ENCODE measurements at places on chromosomes 5 and 9.

GRCh38 chr9:38404314-38404713 is 11.8 kb downstream of the ALDH1B1 start:
- DNase-seq = no peak

DNA sequence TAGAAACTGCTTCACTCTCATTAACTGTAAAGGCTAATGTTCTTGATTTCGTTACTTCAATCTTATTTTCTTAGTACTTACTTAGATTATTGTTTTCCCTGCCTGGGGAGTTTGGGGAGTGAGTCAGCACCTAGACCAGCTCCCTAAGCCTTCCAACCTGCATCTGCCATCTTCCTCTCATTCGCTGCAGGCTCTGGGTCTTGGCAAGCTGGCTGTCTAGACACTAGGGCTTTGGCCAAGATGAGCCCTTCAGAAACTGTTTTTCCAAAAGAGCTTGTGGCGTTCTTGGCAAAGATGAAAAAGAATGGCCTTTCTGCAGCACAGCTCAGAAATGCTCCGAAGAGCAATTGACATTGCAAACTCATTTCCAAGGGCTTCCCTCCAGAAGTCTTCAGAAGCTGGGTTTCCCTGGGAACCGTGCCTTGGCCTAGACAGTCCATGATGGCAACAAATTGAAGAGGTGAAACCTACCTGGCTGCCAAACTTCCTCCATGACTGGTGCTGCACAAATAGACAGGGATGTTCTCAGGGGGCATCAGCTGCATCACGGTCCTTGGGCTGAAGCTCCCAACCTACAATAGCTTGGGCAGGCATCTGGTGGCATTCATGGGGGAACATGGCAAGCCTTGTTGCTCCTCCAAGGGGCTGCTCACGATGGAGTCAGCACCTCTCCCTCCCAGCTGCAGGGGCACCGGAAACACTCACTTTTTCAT is 76.6 kb downstream of the NSUN2 start:
- DNase-seq = no peak

DNA sequence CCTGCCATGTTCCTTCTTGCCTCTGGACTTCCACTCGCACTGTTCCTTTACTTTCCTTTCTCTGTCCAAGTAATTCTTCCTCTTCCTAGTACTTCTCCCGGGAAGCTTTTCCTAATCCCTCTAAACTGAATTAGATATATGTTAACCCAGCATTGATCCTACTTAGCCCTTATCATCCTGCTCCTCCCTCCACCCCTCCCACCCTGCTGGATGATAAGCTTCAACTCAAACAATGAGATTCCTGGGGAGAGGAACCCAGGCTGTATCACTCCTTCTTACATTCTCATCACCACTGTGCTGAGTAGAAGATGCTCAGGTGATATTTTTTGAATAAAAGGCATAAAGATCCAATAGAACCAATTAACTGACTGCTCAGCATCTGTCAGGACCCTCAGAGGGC is 45.7 kb downstream of the CDK5RAP2 start:
- no peak for DNase-seq

- no peak for DNase-seq
These were observed 187.8 kb downstream of the GNAQ start for GRCh38 chr9:77843871-77844155.

DNA sequence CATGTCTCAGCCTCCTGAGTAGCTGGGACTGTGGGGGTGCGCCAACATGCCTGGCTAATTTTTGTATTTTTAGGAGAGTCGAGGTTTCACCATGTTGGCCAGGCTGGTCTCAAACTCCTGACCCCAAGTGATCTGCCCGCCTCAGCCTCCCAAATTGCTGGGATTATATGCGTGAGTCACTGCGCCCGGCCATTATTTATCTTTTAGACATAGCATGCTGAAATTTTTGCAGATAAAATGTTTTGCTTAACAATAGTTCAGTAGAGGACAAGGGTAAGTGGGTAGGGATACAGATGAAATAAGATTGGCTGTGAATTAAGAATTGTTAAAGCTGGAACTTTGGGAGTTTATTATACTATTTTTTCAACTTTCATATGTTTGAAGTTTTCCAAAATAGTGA is 150.8 kb upstream of the GRHPR start:
- no peak for DNase-seq

DNA sequence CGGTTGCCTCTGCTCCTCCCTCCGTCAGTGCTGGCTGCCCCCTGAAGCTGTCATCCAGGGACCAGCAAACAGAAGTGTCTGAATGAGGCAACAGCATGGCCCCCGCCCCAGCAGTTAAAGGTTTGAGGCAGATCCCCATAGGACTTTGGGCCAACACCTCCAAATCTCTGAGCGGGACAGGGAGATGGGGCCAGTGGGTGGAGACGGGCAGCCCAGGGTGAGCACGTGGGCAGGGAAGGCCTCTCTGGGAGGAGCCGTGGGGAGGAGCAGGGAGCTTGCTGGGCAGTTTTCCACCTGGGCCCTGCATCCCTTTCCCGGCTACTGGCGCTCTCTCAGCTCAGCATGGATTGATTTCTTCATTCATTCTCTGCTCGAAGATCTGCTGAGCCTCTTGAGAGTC is 39.1 kb upstream of the NOTCH1 start:
- DNase-seq = no peak

DNA sequence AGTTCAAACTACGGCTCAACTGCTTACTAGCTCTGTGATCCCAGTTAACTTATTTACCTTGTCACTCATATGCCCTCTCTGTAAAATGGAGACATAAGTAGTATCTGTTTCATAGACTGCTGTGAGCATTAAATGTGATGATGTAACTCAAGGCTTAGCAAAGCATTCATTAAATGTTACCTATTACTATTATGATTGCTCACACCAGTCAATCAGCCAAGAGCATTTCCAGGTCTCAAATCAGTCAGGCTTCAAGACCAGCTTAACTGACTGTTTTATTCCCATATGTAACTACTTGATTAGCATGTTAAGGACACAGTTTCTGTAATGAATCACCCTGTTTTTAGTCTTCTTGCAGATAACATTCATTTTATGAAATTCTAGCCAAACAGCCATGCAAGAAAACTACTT is 413.3 kb downstream of the MLLT3 start:
- no peak for DNase-seq

DNA sequence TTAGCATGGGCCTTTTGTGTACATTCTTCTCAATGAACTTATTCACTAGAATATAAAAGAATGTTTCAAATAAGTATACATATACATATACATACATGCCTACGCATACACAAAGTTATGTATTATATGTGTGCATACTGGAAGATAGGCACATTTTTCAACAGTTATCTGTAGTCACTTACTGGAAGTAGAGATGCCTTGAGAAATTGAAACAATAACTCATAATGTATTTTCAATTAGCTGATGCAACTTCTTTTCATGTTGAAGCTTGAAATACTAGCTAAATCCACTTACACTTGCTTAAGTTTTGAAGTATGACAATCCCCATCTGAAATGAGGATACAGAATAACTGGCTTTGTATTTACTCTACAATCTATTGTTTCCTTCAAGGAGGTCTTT is 469.0 kb upstream of the PTGER4 start:
- no peak for DNase-seq

GRCh38 chr9:125896404-125896803 is 149.2 kb downstream of the PBX3 start:
- no peak for DNase-seq

DNA sequence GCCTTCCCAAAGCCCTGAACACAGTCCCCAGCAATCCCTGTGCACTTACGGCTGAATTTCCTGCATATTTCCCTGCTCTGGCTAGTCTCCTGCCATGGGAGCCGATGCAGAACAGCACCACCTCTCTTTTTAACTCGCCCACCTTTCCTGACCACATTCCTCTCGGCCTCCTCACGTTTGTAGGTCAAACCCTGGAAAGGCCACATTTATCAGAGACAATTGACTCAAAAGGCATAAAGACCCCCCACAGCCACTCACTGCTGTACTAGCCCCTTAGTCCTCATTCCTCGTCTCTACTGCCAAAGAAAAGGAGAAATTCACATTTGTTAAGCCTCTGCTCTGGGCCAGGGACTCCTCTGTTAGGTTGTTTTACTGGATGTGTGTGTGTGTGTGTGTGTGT is 43.6 kb downstream of the ENC1 start:
- no peak for DNase-seq
